ENCODE measurements at places on chromosomes 1 and 21.

DNA sequence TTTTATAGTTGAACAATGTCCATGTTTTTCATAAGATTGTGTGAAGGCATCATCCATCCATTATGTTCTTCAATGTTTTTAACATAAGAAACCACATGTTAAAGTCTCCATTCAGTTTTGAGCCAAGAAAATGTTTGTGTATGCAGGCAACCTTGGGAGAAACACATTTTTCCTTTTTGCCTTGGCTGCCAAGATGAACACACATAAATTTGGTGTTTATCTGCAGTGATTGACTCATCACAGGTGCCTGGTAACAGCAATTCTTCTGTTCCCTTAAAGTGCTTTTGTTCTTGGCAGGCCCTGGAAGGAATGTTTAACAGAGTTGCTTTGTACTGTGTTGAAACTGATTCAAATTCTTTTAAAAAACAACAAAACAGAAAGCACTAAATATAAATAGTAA lies 709.9 kb upstream of the ADGRL4 start:
- DNase-seq: peak; percentile 14

- DNase-seq: no peak
Measured at GRCh38 chr1:174795806-174796205, 203.9 kb upstream of the CACYBP start.

- no peak for DNase-seq
Measured at GRCh38 chr1:13735168-13735930, 35.4 kb downstream of the PRDM2 start.

GRCh38 chr1:30101487-30102227 lies 621.7 kb downstream of the MATN1 start:
- DNase-seq: no peak

GRCh38 chr1:74767490-74767889 lies 34.5 kb downstream of the TYW3 start:
- DNase-seq: no peak

- no peak for DNase-seq
Measured at GRCh38 chr1:183433703-183434102, 15.5 kb upstream of the NMNAT2 start.

GRCh38 chr1:119310301-119310700 lies 58.3 kb upstream of the HAO2 start:
- DNase-seq: no peak

DNA sequence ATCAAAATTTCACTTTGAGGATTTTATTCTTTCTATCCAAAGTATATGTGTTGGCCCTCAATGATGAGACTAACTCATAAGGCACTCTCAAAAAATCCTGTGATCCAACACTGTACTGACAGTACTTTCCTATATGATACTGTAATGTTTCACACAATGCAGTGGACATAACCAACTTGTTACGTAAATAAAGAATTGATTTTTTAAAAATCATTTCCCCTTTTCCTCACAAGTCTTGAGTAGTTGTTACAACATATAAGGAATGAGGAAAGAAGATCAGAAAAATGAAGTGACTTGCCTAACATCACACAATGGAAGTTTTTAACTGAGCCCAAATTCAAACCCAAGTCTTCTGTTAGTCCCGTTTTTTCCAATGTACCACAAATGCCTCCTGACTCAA lies 17.2 kb downstream of the PTP4A2 start:
- no peak for DNase-seq

- no peak for DNase-seq
Measured at GRCh38 chr1:32405672-32406467, 11.6 kb upstream of the BSDC1 start.

DNA sequence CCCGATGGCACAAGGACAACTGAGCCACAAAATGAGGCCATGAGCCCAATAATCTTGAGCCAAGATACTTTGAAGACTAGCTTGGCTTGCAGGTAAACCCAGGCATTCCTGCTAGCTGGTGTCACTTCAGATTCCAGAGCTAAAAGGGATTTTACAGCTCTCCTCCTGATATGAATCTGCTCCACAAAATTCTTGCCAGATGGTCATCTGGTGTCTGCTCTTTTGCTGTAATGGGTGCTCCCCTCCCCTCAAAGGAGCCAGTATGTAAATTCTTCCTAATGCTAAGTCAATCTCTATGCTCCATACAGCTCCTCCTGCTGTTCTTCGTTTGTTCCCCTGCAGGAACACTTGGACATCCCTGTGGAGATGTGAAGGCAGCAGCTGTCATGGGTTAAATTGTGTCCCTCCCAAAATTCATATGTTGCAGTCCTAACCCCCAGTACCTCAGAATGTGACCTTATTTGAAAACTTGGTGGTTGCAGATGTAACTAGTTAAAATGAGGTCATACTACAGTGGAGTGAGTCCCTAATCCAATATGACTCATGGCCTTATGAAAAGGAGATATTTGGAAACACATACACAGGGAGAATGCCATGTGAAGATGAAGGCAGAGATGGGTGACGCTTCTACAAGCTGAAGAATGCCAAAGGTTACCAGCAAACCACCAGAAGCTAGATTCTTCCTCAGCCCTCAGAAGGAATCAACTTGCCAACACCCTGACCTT lies 180.6 kb upstream of the PALMD start:
- DNase-seq: peak; percentile 66

GRCh38 chr1:11731691-11732283 lies 4.1 kb upstream of the AGTRAP start:
- no peak for DNase-seq

- no peak for DNase-seq
Measured at GRCh38 chr1:225526878-225527277, 99.0 kb upstream of the LBR start.

DNA sequence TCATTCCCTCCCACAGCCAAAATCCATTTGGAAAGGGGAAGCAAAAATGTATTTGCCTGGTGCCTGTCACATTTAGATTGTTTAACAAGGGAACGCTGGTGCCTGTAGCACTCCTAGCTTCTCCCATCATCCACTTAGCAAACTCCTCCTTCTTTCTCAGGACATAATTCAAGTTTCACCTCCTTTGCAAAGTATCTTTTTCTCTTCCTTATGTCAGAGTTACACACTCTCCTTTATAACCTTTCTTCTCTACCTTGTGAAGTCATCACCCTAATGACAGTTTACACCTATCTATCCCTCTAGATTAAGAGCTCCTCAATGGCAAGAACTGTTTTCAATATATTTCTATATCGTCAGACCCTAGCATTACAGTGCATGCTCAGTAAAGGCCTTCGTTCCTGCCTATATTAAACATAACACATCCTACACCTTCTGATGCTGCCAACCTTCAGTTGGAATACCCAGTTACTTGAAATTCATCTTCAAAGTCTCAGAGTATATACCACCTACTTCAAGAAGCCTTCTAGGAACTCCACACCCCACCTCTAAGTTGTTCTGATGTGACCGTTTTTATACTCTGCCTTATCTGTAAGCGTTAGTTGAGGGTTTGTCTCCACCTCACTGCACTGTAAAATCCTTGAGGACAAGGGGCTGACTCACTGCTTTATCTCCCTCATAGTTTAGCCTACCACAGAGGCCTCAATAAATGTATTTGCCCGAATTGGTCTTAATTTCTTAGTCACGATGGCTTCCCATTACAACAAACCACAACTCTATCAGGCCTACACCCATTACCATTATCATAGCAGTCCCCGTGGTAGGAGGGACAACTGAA lies 1.0 kb upstream of the EPS15 start:
- DNase-seq: no peak

DNA sequence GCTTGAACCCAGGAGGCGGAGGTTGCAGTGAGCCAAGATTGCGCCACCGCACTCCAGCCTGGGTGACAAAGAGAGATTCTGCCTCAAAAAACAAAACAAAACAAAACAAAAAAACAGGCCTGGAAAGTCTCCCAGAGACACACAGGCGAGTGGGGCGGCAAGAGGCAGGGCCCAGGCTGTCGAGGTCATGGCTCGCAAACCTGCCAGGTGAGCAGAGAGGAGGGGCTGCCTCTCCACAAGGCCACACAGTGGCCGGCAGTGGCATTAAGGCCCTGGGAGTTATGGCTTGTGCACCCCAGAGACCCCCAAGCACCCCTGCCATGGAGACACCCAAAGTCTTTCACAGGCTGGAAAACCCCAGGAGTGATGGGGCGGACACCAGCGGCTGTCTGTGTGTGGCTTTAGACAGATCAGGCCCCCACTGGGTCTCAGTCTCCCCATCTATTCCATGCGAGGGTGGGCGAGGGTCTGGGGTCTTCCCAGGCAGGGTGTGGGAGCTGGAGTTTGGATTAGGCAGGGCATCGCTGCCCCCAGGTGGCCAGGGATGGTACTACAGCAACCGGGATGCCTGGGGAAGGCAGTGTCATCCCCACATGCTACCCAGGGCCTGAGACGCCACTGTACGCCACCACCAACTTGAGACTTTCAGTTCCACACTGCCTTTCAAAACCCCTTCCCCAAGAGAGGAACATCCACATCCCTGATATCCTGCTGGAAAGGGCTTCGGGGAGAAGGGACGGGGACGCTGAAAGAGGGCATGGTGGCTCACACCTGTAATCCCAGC lies 7.3 kb upstream of the CTRC start:
- no peak for DNase-seq

DNA sequence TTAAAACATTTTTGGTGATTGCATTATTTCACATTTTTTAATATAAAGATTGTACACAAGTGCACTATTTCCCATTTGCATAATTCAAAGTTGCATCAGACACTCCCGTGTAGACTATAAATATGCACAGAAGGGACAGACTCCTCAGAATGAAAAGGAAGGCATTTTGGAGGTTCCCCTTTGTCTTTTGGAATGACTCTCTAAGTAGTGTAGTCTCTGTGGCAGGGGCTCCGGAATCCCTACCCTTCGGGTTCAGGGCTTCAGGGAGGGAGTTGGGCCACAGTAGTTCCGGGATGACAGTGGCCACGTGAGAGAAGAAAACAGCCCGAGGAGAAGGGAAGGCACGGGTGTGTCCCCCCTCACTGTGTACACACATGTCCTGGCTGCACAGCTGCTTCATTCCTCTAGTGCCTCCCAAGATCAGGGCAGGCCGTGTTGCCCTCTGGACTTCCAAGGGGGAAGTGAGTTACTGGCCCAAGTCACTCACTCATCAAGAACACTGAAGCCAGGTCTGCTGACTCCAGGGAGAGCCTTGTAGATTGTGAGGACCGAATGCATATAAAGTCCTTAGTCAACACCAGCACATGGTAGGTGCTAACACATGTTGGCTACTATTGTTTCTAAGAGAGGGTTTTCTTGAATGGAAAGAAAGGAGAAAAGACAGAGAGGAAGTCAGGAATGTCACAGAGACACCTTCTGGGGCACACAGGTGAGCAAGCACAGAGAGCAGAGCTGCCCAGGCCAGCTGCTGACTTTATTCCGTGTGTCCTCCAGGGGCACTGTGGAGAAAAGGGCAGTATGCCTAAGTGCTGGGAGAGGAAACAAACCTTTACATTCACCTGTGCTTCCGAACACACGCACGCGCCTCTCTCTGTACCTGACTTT lies 39.8 kb downstream of the LHX4 start:
- DNase-seq: no peak

DNA sequence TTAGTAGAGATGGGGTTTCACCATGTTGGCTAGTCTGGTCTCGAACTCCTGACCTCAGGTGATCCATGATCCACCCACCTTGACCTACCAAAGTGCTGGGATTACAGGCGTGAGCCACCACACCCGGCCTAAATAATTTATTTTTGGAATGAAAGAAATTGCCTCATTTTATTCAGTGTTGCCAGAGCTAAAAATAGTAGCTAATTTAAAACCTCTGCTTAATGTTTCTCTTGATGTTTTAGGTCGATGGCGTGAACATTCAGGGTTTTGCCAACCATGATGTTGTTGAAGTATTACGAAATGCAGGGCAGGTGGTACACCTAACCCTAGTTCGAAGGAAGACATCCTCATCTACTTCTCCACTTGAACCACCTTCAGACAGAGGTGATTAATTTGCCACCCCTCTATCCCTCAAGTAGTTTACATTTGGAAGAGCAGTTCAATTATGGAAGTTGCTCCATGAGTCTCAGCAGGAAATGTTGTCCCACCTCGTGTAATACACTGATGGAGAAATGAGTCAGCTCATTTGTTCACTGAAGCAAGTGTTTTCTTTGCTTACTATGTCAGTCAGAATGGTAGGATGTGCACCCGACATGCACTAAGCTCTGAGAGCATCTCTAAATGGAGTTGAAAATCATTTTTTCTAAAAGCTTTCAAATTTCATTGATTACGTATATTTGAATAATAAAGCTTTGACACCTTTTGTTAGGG lies 54.9 kb downstream of the PATJ start:
- no peak for DNase-seq

DNA sequence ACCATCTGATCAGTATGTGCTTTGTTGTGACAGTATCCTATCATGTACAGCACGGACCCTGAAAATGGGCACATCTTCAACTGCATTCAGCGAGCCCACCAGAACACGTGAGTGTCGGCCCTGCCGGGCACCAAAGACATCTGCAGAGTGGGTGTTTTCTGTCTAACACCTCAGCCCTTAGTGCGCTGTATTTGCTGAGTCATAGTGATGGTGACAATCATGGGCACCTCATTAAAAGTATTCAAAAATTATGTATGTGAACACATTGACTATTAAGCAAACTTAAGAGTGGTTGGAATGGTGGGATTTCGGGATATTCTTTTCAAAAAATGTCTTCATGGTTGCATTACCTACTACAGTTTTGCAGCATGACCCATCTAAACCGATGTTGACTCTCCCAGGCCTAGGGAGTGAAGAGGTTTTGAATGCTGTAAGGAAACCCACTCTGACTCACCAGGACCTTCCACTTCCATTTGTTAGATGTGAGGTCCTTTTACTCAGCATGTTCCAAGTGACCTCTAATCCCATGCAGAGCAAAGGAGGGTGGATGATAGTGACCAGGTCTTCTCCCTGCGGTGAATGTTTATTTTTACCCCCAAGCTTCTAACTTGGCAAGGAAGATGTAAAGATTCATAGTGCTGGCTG lies 20.1 kb downstream of the MGST3 start:
- DNase-seq: no peak

GRCh38 chr1:201268604-201269151 lies 14.6 kb upstream of the PKP1 start:
- peak; percentile 43 for DNase-seq

DNA sequence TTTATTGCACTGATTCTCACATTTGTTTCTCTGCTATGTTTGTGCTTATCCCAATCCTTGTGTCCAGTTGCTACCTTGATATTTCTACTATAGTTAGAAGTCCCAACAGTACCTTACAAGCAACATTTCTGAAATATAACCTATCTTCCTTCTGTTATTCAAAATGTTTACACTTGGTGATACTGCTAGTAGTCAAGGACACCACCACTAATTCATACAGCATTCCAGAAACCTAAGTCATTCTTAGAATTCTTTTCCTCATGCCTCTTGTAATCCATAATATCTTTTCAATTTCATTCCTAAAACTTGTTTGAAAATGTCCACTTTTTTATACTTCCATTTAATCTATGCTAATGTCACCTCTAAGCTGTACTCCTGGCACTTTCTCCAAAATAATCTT lies 2132.1 kb downstream of the NCAM2 start:
- no peak for DNase-seq

DNA sequence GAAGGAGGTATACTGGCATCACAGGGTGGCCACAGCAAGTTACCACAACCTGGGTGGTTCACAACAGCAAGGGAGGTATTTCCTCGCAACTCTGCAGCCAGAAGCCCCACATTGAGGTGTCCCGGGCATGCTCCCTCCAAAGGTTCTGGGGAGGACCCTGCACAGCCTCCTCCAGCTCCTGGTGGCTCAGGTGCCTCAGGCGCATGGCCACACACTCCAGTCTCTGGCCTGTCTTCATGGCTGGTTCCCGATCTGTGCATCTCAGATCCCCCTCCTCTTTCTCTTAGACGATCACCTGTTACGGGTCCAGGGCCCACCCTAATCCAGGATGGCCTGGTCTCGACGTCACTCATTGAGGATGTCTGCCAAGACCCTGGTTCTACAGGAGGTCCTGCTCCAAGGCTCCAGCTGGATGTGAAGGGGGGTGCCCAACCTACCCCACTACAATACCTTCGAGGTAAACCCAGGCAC lies 6.7 kb upstream of the ARF1 start:
- no peak for DNase-seq
